NCI-H1105 treated with DMSO at 0.1 percent for 48 hours (cell line): ENCODE measurements at places on chromosomes 2 and 18.

GRCh38 chr2:240565333-240566202 is 2.7 kb upstream of the RNPEPL1 start:
- no peak for DNase-seq

DNA sequence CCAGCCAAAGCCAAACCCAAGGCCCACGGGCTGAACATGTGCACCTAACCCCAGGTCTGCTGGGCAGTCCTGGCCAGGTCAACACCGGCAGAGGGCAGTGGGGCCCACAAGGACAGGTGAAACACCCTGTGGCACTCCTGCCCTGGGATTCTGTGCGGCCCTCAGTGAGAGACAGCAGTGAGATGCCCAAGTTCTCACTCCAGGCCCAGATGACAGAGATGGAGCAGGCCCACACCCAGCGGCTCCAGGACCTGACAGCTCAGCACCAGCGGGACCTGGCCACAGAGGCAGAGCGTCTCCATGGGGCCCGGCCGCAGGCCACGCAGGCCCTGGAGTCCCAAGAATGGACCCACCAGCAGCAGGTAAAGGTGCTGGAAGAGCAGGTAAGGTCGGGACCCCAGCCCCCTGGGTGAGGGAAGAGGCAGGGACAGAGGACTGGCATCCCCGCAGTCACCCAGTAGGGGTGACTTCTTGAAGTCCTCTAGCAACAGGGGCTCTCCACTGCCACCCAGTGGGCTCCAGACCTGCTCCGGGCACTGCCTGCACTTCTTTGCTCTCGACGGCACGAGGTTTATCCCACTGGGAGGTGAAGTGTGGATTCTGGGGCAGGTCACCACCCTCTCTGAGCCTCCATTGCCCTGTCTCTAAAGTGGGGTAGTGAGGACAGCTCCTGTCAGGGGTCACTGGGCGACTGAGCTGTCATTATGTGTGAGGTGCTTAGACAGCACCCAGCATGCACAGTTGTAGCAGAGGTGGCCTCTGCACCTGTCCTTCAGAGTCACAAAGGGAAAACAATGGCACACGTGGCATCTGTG is 8.8 kb upstream of the SNED1 start:
- DNase-seq, result no peak

GRCh38 chr2:172629586-172629985 is 73.7 kb downstream of the PDK1 start:
- no peak for DNase-seq

GRCh38 chr2:175206866-175207265 is 25.4 kb upstream of the ATP5MC3 start:
- DNase-seq, result no peak

DNA sequence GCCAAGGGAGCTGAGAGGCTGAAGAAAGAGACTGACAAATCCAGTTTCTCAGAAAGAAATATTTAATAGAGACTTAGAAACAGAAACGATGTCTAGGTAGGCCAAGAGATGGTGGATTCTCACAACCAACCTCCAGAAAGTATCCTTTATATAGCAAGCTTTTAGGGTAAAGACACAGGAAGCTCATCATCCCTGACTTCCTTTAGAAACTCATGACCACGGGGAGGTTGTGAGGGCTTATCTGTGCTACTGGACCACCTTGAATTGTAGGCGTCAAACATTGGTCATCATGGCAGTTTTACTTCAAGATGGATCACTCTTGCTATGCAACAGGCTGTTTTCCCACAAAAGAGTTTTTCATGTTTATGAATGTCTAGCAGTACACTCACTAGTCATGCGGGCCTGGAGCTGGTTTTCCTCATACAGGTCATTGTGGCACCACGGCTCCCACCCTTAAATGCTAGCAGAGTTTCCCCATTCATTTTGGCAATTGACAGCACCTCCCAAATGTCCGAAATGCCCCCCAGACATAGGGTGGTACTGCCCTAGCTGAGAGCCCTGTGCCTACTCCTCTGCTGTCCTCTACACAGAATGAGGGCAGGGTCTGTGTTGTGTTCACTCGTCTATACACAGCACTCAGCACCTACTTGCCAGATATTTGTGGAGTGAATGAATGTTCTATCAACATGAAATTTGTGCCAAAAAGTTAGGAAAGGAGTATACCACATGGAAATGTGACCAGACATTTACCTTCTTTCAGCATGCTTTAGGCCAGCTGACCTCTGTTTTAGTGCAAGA is 89.0 kb downstream of the TMEM247 start:
- no peak for DNase-seq

DNA sequence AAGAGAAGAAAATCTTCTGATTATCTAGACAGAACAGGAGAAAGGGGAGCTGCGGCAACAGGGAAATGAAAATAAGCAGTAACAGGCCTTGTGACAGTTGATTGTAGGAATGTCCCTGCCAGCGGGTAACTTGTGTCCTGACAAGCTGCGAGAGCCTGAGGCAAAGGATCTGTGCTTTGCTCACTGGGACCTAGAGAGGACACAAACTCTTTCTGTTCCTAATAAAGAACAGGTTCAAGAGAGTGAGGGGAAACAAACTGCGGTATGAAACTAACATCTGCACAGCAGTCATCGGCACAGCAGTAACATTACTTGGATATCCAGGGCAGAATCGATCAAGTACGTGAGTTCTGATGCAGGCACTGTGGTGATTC is 103.7 kb upstream of the THOC1 start:
- no peak for DNase-seq

DNA sequence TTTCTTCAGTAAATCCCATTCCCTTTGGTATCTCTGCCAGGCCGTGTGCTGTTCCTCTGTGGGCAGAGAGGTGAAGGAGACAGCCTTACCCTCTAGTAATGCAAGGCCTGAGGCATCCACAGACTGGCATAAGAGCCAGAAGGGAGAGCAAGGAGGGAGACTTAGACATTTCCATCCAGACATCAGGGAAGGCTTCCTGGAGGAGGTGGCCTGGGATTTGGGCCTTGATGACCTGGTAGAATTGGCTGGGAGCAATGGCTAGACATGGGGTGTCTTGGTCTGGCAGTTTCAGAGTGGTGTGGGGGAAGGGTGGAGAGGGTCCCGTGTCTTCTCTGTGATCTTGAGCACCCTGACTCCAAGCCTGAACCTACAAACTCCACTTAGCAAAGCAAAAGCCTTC is 81.8 kb downstream of the RHOB start:
- no peak for DNase-seq

DNA sequence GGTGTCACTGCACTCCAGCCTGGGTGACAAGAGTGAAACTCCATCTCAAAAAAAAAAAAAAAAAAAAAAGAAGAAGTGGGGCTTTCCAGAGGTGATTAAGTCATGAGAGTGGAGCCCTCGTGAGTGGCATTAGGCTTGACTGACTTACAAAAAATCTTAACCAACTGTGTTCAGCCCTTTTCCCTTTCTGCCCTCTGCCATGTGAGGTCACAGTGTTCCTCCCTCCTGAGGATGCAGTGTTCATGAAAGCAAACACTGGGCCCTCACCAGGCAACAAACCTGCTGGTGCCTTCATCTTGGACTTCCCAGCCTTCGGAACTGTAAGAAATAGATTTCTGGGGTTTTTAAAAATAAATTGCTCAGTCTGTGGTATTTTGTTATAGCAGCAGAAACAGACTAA is 37.0 kb upstream of the METTL21A start:
- DNase-seq, result no peak

DNA sequence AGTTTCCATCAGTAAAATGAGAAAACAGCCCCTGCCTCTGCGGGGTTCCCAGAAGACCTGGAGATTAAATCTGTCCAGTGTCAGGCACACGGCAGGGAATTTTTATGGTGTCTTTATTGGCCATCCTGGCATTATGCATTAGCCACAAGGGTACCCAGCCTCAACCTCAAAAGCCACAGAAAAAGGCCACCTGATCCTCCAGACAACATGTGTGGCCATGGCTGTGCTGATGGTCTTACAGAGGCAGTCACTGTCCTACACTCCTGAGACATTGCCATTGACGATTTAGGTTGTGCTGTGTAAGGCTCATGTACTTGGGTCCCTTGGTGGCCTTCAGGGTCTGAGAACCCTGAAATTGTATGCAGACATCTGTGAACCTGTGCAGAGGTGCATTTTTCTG is 115.6 kb downstream of the SMAD7 start:
- no peak for DNase-seq
